ENCODE measurements at places on chromosomes 2 and 18.

DNA sequence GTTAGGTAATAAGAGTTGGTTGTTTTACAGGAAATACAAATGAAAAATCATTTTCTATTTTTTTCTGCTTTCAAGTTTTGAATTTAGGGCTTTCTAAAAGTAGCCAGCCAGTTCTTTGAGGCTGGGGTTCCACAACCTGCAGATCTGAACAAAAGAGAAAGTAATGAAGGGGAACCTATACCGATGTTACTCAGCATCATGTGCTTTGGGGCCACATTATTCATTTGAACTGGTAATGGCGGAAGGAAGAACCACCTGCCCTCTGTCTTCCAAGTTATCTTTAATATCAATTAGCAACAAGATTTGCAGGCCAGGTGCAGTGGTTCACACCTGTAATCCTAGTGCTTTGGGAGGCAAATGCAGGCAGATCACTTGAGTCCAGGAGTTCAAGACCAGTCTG, 12.9 kb upstream of the MRO start:
- no peaks in the 10 kb centered on the region for H3K36me3 ChIP-seq
- H3K27me3 ChIP-seq = no peaks in the 10 kb centered on the region
- peaks cover 11% of the 10 kb centered on the region for H3K4me1 ChIP-seq
- no peak overlapping the region for H3K4me3 ChIP-seq

DNA sequence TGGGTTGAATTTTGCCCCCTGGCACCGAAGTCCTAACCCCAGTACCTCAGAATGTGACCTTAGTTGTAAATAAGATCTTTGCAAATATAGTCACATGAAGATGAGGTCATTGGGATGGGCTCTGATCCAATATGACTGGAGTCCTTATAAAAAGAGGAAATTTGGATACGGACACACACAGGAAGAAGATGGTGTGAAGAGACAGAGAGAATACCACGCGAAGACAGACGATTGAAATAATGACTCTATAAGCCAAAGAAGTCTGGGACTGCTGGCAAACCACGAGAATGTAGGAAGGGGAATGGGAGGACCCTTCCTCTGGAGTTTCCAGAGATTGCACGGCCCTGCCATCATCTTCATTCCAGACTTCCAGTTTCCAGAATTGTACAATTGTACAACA, 98.6 kb downstream of the CPO start:
- no peaks in the 10 kb centered on the region for H3K36me3 ChIP-seq
- no peak overlapping the region for H3K27ac ChIP-seq
- no peaks in the 10 kb centered on the region for H3K27me3 ChIP-seq
- no peak for DNase-seq
- H3K4me1 ChIP-seq = no peaks in the 10 kb centered on the region

DNA sequence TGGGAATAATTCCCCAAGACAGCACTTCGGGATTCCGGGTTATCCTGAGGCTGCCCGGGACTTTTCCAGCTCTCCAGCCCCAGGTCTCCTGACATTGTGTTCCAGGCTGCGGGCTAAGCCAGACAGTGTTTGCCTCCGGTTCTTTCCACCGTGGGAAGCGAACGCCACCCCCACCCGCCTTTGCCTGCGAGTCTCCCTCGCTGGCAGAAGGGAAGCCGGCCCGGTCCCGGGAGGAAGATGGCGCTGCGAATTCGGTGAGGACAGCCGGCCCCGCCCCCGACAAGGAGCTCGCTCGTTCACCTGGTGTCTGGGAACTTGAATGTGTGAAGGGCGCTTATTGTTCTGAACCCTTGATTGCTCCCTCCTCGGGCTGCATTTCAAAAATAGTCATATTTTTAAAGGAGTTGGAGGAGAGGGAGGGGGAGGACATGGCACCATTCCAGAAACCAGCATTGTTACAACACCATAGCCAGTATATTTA, 2.9 kb downstream of the LRATD1 start:
- H3K27me3 ChIP-seq = peaks cover 12% of the 10 kb centered on the region
- peak overlapping the region; percentile 68 for H3K27ac ChIP-seq
- peak overlapping the region; percentile 91 for H3K4me3 ChIP-seq
- peak; percentile 44 for DNase-seq
- peaks cover 17% of the 10 kb centered on the region for H3K4me1 ChIP-seq

DNA sequence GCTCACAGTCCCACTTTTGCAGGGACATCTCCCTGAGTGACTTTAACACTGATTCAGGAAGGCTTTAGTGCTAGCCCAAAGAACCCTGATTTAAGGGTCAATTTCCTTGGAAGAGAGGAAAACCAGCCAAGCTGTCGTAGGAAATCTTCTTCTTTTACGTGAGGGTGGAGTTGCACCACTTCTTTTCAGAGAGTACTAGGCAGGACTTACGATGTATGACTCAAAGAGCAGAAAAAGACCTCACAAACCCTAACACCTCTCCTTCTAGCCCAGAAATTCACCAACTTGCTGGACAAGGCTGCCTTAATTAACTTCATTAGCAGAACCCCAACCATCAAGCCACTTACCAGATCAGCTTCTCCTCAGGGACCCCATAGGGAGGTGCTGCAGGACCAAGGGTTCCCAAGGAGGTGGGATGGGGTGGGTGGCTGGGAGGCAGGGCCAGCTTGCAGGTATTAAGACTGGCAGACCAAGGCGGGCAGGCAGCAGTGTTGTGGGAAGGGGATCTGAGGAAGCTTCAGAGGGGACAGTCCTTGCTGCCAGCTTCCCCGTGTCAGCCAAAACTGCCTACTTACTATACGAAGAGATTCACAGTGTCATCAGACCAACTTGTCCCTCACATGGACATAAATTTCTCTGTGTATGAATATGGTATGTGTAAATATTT, 6.7 kb downstream of the SERPINB2 start:
- no peak overlapping the region for H3K27ac ChIP-seq
- no peak overlapping the region for H3K4me3 ChIP-seq
- H3K4me1 ChIP-seq = peaks cover 18% of the 10 kb centered on the region
- H3K36me3 ChIP-seq = peaks cover 61% of the 10 kb centered on the region
- peak; percentile 28 for DNase-seq
- no peaks in the 10 kb centered on the region for H3K27me3 ChIP-seq

DNA sequence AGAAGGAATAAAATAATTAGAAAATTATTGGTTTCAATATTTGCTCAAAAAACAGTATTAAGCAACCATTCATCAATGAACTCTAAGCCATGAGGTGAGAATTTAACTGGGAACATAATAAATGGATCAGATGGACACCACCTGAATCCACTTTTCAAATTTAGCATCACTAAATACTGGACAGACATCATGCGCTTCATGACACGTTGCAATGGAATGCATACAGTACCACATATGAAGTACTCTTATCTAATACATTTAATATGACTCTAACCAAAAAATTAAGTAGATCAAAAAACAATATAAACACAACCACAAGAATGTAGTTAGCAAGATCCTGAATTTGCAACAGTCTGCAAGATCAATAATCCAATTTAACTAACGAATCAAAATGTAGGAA, 76.6 kb downstream of the COBLL1 start:
- peaks cover 3% of the 10 kb centered on the region for H3K4me1 ChIP-seq
- H3K27ac ChIP-seq = no peak overlapping the region
- no peaks in the 10 kb centered on the region for H3K27me3 ChIP-seq

- no peak overlapping the region for H3K27ac ChIP-seq
- no peak overlapping the region for H3K4me3 ChIP-seq
- H3K36me3 ChIP-seq = peaks cover 3% of the 10 kb centered on the region
- DNase-seq = no peak
These were observed 85.7 kb downstream of the PXDN start for GRCh38 chr2:1658394-1659151.

DNA sequence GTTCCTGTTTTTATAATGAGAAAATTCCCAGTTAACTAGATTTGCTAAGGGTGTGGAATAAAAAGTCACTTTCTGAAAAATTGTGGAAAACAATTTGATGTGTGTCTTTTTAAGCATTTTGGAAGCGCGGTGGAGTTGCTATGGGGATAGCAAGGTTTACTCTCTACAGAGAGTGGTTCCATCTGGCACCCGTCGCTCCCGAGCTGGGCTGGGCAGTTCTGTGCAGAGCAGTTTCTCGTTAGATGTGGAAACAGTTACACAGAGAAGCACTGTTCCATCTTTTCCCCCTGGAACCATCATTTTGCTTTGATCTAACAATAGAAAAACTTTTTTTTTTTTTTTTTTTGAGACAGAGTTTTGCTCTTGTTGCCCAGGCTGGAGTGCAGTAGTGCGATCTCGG, 17.4 kb downstream of the LDLRAD4 start:
- H3K4me3 ChIP-seq = no peak overlapping the region
- no peaks in the 10 kb centered on the region for H3K27me3 ChIP-seq
- no peaks in the 10 kb centered on the region for H3K4me1 ChIP-seq
- H3K36me3 ChIP-seq = no peaks in the 10 kb centered on the region
- no peak for DNase-seq

- H3K36me3 ChIP-seq = no peaks in the 10 kb centered on the region
- no peak overlapping the region for H3K27ac ChIP-seq
- peaks cover 49% of the 10 kb centered on the region for H3K27me3 ChIP-seq
- peak overlapping the region; percentile 71 for H3K4me3 ChIP-seq
- no peak for DNase-seq
These were observed 916 bp downstream of the TNFRSF11A start for GRCh38 chr18:62325806-62326645.

DNA sequence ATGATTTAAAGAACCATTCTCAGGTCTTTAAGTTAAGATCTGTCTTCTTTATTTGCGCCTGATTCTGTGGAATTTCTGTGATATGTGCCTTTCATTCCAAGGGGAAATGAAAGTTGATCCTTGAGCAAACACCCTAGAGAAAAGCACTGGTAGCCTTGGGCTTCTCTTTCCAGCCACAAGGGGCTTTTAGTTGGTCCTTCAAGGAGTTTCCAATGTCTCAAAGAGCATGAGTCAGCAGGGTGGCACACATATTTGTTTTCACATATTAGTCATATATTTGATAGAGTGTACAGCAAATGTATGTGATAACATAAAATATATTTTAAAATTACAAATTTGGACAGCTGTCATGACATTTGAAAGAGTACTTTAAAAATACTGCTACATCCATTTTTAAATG, 339.5 kb downstream of the TXNL1 start:
- no peaks in the 10 kb centered on the region for H3K27me3 ChIP-seq
- H3K4me1 ChIP-seq = no peaks in the 10 kb centered on the region
- no peak for DNase-seq
- H3K27ac ChIP-seq = no peak overlapping the region
- H3K4me3 ChIP-seq = no peak overlapping the region

DNA sequence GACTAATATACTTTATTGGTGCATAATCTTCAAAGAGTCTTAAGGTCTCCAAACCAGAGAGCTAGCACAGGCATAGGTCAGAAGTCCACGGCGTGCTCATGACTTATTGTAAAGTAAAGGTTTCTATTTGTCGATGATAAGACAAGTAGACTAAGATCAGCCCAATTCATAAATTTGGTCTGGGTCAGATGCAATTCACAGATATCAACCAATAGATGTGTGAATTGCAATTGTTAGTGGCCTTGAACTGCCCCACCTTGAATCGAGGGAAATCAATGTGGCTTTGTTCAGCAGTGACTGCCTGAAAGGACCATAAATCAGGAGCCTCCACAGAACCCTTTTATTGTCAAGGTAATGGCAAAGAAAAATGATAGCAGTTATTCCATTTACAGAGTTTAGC, 39.1 kb upstream of the CPS1 start:
- H3K27me3 ChIP-seq = no peaks in the 10 kb centered on the region
- no peak overlapping the region for H3K27ac ChIP-seq
- H3K36me3 ChIP-seq = no peaks in the 10 kb centered on the region
- no peak for DNase-seq
- H3K4me3 ChIP-seq = no peak overlapping the region
- no peaks in the 10 kb centered on the region for H3K4me1 ChIP-seq

GRCh38 chr2:133765658-133766057, 197.4 kb upstream of the NCKAP5 start:
- no peak overlapping the region for H3K27ac ChIP-seq
- no peaks in the 10 kb centered on the region for H3K4me1 ChIP-seq
- H3K4me3 ChIP-seq = no peak overlapping the region
- no peaks in the 10 kb centered on the region for H3K36me3 ChIP-seq
- H3K27me3 ChIP-seq = no peaks in the 10 kb centered on the region
- DNase-seq = no peak

GRCh38 chr2:203875471-203875870, 7.9 kb downstream of the CTLA4 start:
- no peak for DNase-seq
- H3K4me3 ChIP-seq = no peak overlapping the region
- no peaks in the 10 kb centered on the region for H3K36me3 ChIP-seq

GRCh38 chr2:45128580-45128997, 119.3 kb upstream of the SIX2 start:
- H3K4me1 ChIP-seq = no peaks in the 10 kb centered on the region
- H3K36me3 ChIP-seq = no peaks in the 10 kb centered on the region
- H3K27ac ChIP-seq = no peak overlapping the region
- no peak overlapping the region for H3K4me3 ChIP-seq

DNA sequence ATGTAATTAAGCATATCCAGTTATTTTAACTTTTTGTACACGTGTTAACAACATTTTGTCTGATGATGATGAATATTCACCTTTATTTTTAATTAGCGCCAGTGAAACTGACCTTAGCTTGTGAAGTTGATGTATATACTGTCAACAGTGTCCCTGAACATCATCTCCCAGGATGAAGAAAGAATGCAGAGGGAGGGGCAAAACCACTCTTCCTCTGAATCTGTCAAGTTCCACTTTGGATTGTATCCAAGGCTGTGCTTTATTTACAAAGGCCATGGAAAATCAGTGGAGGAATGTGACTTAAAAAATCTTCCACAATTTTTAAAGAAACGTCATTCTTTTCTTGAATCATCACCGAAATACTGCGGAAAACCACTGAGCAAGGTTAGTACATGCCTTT, 4.5 kb upstream of the RMDN2 start:
- H3K27me3 ChIP-seq = no peaks in the 10 kb centered on the region
- H3K4me1 ChIP-seq = peaks cover 24% of the 10 kb centered on the region
- no peak overlapping the region for H3K27ac ChIP-seq
- DNase-seq = no peak

GRCh38 chr2:121197369-121198091, 87.5 kb downstream of the TFCP2L1 start:
- no peak for DNase-seq
- peaks cover 33% of the 10 kb centered on the region for H3K4me1 ChIP-seq
- no peaks in the 10 kb centered on the region for H3K27me3 ChIP-seq
- H3K27ac ChIP-seq = peak overlapping the region; percentile 91

GRCh38 chr2:148096012-148096411, 75.1 kb downstream of the MBD5 start:
- no peaks in the 10 kb centered on the region for H3K36me3 ChIP-seq
- no peak overlapping the region for H3K4me3 ChIP-seq
- no peaks in the 10 kb centered on the region for H3K4me1 ChIP-seq
- H3K27me3 ChIP-seq = no peaks in the 10 kb centered on the region
- no peak overlapping the region for H3K27ac ChIP-seq
- no peak for DNase-seq

GRCh38 chr2:41482659-41483058, 565.2 kb upstream of the PKDCC start:
- no peak for DNase-seq
- no peaks in the 10 kb centered on the region for H3K4me1 ChIP-seq
- H3K27me3 ChIP-seq = no peaks in the 10 kb centered on the region
- H3K4me3 ChIP-seq = no peak overlapping the region
- no peaks in the 10 kb centered on the region for H3K36me3 ChIP-seq

Measured in keratinocyte (primary cell).